ENCODE measurements at places on chromosomes 12 and 14.

DNA sequence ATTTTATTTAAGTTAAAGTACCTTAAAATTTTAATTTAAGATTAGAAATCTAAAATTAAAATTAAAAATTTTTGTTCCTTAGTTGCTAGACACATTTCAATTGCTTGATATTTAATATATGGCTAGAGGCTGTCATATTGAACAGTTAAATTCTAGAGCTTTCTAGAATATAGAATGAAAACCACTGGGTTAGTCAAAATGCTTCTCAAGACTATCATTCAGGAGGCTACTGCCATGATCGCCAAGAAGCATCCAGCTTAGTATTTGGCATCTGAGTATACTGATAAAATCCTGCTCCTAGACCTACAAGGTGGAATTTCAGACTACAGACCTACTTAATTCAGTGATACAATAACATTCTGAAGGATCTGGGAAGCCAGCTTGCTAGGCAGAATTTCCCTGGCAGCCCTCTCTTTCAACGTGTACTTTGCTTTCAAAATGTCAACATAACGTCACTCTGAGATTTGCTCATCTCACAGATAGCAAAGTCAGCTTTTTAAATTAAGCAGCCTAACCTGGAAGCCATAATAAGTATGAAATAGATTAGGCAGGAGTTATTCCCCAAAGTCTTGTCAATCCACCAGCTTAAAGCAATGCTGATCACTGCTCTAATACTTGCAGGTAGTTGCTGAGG, 525.8 kb downstream of the FSCB start:
- DNase-seq = no peak

GRCh38 chr14:32414808-32415255, 85.7 kb downstream of the AKAP6 start:
- DNase-seq = no peak

- no peak for DNase-seq
Measured at GRCh38 chr12:85985996-85986395, 111.9 kb downstream of the NTS start.

- DNase-seq = no peak
Measured at GRCh38 chr12:49219417-49220026, 30.6 kb upstream of the TUBA1A start.

- no peak for DNase-seq
Measured at GRCh38 chr12:23847857-23848256, 101.6 kb downstream of the SOX5 start.

DNA sequence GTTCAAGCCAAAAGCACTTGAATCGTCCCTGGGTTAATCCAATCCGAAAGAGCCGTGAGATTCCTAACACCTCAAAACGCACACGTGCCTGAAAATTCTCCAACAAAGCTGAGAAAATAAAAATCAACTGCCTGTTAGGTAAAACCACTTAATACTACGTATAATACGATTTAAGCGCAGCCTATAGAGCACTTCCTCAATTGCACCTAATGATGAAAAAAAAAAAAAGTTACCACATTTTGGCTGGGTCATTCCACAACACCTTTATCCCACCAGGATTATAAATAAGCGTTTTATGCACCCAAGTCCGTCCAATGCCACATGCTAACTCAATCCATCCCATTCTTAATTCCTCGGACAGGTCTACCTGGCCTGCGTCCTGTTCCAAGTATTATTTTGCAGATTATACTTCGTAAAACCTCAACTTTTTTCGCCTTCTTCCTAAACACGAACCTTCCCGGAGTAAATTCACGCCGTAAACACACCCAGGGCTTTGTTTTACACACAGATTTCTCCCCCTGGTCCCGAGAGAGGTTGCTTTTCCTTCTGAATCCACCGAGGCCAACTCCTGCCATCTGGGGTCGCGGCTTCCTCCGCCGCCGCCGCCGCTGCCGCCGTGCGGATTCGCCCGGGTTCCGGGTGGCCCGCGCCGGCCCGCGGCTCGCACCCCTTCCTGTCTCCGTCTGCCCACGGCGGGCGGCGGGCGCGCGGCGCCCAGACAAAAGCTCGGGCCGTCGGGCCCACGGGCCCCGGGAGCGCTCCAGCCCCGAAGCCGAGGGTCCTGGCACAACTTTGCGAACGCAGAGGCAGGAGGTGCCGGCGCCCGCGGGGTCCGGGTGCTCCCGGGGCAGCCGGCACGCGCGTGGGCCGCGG, 66.2 kb downstream of the RNF34 start:
- DNase-seq = peak; percentile 43

- no peak for DNase-seq
Measured at GRCh38 chr12:54370171-54370730, 6.0 kb upstream of the GPR84 start.

- DNase-seq = no peak
Measured at GRCh38 chr14:89572596-89573398, 155.8 kb upstream of the FOXN3 start.

DNA sequence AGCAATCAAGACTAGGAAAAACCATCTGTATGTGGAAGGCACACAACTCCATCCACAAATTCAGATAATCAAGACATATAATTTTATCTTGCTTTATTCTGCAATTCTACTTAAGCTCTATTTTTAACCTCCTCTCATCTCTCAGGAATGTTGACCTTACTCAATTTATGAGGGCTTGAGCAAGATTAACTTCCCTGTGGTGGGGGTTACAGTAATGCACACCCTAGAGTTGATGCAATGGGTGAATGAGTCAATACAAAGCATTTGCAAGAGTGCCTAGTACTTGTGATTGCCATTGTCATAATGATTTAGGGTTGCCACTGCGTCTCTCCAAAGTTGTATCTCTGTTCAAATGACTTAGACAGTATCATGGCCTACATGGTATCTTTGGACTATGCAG, 1598.4 kb upstream of the TMEM132C start:
- no peak for DNase-seq

DNA sequence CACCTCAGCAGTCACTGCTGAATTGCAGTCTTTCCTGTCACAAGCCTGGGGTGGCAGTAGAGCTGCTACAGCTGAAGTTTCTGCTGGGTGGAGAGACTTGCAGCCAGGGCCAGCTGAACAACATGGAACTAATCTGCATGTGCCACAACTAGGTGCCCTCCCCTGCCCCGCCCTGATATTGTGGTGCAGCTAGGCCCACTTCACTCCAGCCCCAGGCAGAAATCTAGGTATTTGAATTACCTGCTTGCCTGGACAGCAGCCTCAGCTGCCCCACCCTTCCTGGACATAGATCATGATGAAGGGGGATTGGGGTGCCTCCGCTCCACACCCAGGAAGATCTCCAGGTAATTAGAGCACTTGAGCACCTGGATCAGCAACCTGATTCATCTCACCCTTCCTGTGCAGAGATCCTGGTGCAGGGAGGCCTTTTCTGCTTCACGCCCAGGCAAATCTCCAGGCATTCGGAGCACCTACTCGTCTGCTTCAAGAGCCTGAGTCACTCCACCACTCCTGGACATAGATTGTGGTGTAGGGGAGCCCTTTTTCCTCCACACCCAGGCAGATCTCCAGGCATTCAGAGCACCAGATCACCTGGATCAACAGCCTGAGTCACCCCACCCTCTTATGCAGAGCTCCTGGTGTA, 477.0 kb downstream of the SOX5 start:
- DNase-seq = no peak

GRCh38 chr12:26080911-26081310, 43.9 kb downstream of the BHLHE41 start:
- DNase-seq = no peak

GRCh38 chr12:97941686-97942354, 479.2 kb downstream of the RMST start:
- DNase-seq = no peak

GRCh38 chr12:21571046-21571445, 33.6 kb downstream of the GYS2 start:
- DNase-seq = no peak

GRCh38 chr14:64680714-64681065, 23.5 kb upstream of the PLEKHG3 start:
- DNase-seq = no peak

GRCh38 chr12:70692681-70693288, 55.6 kb upstream of the PTPRB start:
- no peak for DNase-seq

DNA sequence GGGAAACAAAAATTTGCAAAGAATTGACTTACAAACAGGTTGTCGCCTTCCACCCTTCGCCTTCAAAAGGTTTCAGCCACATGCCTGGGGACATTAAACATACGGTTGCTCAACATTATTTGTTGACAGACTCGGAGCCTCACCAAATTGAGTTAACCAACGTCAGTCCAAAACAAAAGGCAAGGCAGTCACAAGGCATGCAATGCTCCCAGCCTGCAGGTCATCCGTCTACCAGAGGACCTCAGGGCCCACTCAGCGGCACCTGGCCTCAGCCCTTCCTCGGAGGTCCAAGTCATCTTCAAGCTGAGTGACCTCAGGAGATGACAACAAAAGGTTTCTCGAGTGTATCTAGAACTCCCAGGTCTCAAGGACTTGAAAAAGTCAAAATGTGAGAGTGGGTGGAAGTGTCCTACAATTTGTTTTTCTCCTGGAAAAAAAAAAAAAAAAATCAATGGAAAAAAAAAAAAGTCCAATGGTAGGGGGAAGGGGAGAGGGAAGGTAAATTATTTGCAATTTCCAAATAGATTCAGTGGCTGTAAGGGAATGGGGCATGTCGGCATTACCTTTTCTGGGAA, 64.3 kb downstream of the KDM2B start:
- DNase-seq = no peak

DNA sequence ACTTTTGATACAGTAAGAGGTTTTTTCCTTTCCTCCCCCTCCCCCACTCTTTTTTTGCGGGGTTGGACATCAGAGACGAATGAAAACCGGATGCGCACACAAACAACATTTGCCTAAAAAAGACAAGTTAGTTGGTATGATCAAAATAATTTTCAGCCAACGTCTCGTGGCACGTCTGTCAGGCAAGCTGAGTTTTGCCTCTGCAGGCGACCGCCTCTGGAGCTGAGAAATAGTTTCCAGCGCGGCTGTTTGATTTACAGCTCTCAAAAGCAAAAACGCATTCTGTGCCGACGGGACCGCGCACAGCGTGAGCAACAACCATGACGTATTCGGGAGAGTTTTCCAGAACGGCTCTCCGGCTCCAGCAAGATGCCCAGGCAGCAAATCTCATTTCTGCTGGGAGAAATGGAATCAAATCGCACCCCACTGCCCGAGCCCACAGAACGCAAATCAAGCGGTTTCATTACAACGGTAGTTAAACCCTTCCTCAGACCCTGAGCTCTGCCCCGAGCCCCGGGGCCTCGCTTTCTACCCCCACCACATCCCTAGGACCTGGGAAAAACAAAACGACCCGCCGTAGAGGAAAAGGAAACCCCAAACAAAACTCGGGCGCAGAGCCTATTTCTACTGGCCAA, 14.2 kb upstream of the CALM1 start:
- peak; percentile 75 for DNase-seq

GRCh38 chr14:66015071-66015780, 470.9 kb upstream of the CCDC196 start:
- no peak for DNase-seq

DNA sequence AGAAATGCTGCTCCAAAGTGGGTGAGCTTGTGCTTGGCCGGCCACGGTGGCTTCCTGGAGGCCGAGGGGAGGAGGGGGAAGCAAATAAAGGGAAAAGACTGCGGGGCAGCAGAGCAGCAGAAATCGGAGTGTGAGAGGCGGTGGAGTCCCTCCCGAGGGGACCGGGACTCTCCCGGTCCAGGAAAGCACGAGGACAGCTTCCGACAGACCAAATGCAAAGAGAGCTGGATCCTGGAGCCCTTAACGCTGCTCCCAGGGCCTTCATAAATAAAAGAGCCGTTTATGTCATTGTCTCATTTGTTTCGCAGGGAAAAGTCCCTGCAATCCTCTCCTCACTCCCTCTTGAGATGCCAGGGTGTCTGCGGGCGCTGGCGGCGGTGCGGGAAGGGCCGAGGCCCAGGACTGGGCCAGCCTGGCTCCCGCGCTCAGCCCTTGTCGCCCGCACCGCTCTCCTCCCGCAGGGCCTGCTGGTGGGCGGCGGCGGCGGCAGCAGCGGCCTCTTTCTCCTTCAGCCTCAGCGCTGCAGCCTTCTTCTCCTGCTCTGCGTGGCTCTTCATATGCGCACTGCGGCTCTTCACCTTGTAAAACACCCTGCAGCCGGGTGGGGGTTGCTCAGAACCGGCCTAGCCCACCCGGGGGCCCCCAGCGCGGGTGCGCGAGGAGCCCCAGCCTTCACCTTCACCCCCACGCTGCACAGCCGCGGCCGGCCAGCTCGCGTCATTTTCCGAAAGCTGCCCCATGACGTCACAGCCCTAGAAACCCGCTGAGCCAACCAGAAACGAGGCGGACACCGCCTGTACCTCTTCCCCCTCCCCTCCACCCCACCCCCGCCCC, 4.5 kb upstream of the PNMA1 start:
- DNase-seq = no peak

GRCh38 chr12:130601327-130601726, 114.8 kb downstream of the RIMBP2 start:
- DNase-seq = no peak

DNA sequence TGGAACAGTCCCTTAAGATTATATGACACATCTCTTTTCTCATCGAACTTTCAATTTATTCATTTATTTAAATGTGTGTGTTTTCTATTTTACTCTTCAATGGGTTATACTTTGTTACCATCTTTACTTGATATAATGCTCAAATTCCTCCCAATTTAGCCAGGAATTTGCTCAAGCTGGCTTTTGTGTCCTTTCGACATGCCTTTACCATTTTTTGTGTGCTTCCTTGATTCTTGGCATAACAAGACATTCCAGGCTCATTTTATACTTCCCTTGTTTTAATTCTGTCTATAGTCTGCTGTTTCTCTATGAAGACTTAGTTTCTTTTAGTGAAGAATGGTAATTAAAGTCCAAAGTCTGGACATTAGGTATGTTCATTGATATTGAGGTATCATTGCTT, 315.8 kb downstream of the AEBP2 start:
- no peak for DNase-seq

- peak; percentile 49 for DNase-seq
Measured at GRCh38 chr12:12466157-12466556, 96.5 kb downstream of the DUSP16 start.

DNA sequence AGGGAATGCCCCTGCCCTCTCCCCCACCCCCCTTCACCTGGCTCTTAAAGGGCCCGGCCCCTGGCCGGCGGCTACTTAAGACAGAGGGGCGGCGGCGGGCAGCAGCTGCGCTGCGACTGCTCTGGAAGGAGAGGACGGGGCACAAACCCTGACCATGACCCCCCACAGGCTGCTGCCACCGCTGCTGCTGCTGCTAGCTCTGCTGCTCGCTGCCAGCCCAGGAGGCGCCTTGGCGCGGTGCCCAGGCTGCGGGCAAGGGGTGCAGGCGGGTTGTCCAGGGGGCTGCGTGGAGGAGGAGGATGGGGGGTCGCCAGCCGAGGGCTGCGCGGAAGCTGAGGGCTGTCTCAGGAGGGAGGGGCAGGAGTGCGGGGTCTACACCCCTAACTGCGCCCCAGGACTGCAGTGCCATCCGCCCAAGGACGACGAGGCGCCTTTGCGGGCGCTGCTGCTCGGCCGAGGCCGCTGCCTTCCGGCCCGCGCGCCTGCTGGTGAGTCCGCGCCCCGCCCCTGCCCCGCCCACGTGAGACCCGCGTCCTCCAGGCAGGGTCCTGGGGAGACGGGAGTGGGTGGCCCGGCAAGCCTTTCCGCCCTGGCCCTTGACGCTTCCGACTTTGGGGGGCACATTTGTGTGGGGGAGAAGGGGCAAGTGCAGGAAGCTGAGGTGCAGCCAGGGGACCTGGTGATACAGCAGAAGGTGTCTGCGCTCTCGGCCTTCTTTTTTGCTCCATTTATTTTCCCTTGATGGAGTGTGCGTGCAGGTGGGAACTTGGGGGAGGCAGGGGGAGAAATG, at the start of gene IGFBP6:
Gene IGFBP6, plus strand, starts transcription at position 104 of the 790 bp plus-strand sequence. Its CDS starts 51 bp downstream, at position 155.
- DNase-seq = peak; percentile 76

Data from activated CD4-positive, alpha-beta T cell treated with anti-CD3 and anti-CD28 coated beads, Interleukin-2, amount 50 U/mL, for 48 hours (primary cell).